Renal cortical epithelial cell (primary cell): ENCODE measurements at places on chromosomes 13 and 19. TPM values are rescaled to one million over a fixed set of nuclear protein-coding genes. Genes with fewer than 3 reads are reported as not detected.

The MCF2L gene
- total RNA-seq, result 4.7 and 8.3 TPM in 2 replicates

The FUZ gene
- total RNA-seq, result 13.4 and 24.2 TPM in 2 replicates

GRCh38 chr19:12779162-12779993 is 4.0 kb upstream of the HOOK2 start:
- peak; percentile 64 for DNase-seq

DNA sequence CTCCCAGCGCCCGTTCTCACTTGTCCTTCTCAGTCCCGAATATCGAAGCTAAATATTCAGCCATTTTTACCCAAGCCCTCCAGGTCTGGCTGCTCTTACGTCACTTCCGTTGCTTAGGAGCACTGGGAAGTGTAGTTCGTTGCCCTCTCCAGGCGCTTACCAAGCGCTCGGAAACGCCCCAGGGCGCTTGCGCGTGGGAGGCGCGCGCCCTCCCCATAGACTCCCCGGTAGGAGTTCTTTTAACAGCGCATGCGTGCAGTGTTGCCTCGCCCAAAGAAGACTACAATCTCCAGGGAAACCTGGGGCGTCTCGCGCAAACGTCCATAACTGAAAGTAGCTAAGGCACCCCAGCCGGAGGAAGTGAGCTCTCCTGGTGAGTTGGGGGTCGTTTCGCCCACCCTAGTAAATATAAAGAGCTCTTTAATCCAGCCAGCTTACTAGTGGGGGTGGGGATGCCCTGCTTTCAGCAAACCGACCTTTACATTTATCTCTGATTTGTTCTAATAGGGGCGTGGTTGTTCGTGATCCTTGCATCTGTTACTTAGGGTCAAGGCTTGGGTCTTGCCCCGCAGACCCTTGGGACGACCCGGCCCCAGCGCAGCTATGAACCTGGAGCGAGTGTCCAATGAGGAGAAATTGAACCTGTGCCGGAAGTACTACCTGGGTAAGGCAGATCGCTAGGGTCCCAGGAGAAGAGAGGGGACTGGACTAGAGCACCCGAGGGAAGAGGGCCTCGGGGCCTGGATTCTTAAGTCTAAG is at the start of the genes PSENEN and U2AF1L4:
Gene PSENEN (plus strand): TSS at position 324 of the 759 bp plus-strand sequence. CDS start 280 bp downstream, at position 604.
Gene U2AF1L4 (minus strand): TSS at position 91 of the 759 bp plus-strand sequence. CDS start 27 bp downstream, at position 64.
- peak; percentile 99 for DNase-seq

The VSTM2B gene
- total RNA-seq, result not detected in 2 replicates

The HSH2D gene
- 0.05 and 6.3 TPM in 2 replicates for total RNA-seq

The PRTN3 gene
- total RNA-seq, result not detected in 2 replicates

The ZNF426 gene
- total RNA-seq, result 28.8 and 34.1 TPM in 2 replicates

GRCh38 chr13:112696869-112697465 is 7.1 kb downstream of the ATP11A start:
- DNase-seq, result no peak

DNA sequence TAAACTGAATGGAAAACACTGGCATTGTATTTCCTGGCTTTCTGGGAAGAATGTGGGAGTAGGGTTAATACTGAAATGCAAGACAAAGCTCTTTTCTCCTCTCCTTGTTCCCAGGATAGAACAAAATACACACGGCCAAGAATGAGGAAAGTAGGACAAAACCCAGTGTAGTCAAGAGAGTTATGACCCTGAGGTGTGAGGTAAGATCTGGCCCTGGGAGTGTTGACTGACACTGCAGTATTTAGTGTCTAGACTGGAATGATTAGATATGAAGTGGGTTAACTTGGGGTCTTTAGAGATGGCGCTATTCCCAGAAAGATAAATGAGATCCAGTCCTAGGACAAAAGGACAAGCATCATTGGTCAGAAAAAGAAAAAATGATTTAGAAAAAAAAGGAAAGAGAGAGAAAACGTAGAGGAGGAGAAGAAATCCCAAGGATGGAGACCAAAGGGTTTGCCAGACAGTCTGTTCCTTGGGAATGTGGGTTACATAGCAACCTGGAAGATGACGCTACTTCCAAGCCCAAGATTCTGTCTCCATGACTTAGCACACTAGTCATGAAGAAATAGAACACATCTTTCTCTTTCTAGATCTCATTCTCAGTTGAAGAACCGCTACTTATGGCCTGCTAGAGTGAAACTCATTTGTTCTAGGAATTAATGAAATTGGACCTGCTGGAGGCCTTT is 543.6 kb upstream of the GPC6 start:
- no peak for DNase-seq

DNA sequence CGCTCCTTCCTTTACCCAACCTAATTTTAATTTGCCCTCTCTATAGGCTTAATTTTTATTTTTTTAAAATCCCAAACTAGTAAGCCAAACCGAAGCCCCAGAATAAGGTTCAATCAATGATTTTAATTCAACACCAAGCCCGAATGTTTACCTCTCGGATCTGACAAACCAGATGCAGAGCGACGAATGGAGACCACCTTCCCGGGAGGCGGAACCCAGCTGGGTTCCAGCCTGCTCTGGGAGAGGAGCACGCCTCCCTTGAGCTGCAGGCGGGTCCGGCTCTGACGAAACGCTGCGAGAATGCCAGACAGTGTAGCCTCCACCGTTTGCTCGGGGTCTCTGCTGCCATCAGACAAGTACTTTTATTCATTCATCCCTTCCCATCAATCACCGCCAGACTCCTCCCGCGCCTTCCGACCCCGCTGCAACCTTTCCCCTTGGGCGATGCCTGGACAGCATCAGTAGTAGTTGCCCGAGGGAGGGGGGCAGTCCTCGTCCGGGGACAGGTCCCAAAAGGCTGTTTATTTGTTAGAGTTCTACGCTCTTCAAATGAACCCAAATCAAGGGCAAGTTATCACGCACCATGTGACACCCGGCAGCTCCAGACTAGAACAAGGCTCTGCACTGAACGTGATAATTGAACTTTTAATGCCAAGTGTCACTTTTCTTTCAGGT is 752 bp upstream of the EDNRB start:
- no peak for DNase-seq

The CRLF1 gene
- total RNA-seq, result 0.30 TPM in 1 of 2 replicates, not detected in the other

DNA sequence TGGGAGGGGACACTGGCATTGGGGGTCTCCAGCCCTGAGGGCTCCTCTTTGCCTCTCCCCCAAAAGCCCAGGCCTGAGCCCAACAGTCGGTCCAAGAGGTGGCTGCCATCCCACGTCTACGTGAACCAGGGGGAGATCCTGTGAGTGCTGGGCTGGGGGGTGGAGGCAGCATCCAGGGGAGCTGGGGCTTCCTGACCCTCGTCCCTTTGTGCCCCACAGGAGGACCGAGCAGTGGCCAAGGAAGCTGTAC is 6.8 kb downstream of the PTOV1 start:
- no peak for DNase-seq

The ATCAY gene
- total RNA-seq, result not detected in 2 replicates

DNA sequence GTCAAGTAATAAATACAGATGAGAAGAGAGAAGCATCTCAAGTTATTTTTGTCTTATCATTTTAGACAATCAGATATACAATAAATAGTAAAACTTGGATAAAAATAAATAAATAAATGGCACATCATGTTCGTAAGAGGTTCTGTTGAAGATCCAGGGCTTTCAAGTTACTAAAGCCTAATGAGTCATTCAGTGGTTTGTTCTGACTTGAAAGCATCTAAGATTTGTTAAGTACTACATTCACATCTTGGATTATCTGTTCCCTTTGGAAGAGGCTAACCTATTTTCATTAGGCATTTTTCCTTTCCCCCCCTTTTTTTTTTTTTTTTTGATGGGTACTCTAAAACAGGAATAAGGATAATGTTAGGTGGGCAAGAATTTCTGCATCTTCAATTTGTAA is 429.3 kb downstream of the PCDH20 start:
- DNase-seq, result no peak

DNA sequence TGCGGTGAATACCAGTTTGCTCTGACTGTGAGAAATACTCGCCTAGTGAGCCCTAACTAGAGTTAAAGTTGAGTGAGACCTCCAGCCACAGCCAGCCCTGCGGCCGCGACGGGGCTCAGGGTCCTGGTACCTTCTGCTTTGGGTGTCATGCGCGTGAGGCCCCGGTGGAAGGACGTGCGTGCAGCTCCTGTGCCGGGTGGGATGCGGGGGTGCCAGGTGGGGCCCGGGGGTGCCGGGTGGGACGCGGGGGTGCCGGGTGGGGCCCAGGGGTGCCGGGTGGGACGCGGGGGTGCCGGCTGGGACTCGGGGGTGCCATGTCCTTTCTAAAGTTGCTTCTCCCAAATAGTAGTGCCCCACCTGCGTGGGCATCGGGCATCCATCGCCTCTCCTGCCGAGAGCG is 8.5 kb upstream of the TMPRSS9 start:
- no peak for DNase-seq
